ENCODE measurements at places on chromosomes 4 and X.

DNA sequence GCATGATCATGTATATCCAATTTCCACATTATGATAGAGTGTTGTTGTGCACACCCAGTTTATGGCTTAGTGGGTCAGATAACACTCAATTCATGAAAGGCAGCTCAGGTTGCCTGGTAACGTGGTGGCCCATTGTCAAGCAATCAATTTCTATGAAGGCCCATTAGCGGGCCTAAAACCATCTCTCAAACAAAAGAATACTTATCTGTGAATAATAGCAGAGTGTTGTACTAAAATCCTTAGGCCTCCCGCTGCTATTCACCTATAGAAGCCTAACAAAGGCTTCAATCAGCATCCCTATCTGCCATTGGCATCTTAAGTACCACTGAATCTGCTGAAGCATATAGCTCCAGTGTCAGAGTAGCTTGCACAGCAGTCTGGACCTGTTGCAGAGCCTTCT lies 849.6 kb upstream of the POU3F4 start:
- DNase-seq = no peak

DNA sequence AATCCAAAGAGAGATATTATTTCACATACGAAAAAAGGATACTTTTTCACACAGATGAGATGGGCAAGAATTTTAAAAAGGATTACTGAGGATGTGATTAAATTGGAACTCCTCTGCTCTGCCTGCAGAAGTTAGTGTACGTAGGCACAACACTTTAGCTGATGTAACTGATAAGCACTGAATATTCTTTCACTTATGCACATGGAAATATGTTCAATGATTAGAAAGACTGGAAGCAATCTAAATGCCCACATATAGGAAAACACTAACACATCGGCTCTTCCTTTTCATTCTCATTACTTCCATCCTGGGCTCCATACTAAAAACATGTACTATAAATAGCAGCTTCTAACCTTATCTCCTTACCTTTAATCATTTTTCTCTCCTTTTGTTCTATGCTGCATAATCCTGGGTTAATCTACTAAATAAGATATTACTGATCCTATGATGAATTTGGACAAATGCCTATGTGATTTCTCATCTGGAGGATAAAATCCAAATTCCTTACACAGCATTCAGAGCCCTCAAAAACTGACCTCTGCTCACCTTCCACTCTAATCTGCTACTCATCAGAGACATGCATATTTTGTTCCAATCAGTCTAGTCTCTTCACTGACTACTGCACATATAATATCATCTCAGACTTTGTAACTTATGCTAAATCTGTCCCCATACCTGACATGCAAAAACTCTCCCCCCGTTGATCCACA lies 197.8 kb downstream of the PDGFC start:
- no peak for DNase-seq

DNA sequence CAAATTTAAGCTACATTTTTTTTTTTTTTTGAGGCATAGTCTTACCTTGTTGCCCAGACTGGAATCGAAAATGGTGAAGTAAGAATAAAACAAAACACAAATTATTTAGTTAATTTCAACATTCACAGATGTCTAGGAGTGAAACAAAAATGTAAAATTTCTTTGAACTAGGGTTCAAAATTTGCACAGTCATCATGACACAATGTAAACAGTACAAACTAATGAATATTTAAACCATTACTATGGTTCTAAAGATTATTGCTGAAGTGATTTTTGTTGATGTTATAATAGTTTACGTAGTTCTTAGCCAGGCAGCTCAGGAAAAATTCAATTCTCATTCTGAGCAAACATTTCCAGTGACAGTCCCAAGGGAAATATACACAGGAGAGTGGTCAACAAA lies 633.1 kb downstream of the GRXCR1 start:
- no peak for DNase-seq

- DNase-seq = no peak
These were observed 152.0 kb upstream of the FTHL17 start for GRCh38 chrX:31223817-31224216.

- no peak for DNase-seq
These were observed 300.2 kb downstream of the PCDH7 start for GRCh38 chr4:31020363-31020762.

GRCh38 chr4:151855747-151856146 lies 94.9 kb upstream of the GATB start:
- no peak for DNase-seq

DNA sequence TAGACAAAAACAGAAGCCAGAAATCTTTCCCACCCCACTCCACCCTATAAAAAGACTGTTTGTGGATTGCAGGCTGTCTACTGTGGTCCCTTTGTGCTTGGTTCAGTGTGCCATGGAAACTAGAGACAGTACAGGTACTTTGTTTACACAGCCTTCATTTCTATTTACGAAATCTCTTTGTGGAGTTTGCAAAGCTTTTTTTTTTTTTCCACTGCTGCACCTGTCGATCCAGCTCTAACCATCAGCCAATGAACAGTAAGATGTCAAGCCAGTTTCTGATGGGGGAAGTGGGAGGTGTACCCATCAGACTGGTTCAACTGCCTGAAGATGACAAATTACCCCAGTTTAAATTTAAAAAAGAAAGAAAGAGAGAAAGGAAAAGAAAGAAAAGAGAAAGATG lies 20.2 kb upstream of the LRBA start:
- no peak for DNase-seq

- DNase-seq = no peak
These were observed 13.9 kb upstream of the SLC7A11 start for GRCh38 chr4:138255917-138256597.

DNA sequence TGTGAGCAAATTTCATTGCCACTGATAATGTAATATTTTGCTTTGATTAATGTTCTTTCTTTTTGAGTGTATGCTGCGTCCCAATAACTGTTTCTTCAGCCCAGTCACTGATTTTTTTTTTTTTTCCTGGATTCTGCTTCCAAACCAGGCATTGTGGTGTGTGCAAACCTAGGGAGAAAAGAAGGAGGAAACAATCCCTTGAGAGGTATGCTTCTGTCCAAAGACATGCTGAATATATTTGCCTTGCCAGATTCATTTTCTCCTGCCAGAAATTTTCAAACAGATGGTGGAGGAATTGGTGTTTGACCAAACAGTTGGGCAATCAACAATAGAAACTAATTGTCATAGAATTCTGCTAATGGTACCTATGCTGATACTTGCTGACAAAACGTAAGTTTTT lies 753.6 kb downstream of the RPA4 start:
- no peak for DNase-seq

- DNase-seq = no peak
These were observed 41.9 kb upstream of the PDHA2 start for GRCh38 chr4:95798003-95798402.

DNA sequence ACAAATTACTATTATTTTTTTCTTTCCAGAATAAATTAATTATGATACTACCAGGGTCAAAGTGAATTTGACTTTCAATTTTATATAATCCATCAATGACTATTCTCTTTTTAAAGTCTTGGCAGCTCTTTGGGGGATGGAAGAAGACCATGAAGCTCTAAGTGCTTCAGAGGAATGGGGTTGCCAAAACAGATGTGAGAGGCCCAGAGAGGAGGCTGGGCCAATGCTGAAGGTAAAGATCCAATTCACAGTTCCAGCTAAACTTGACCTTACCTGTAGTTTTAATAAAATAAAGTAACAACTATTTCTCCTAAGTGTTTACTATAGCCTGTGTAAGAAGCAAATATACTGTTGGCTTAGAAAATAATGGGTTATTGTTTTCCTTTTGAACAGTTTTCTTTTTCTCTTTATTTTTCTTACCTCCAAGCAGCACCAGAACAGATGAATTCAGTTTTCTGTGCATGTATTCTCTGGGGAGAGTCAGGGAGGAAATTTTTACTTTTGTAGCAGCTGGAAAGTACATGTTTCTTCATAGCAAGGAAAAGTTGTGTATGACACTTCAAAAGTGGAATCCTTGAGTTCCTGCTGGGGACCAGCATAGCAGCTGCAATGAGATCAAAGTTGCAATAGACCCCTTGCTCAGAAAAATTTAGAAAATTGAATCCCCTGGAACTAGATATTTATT lies 104.9 kb downstream of the CEP44 start:
- DNase-seq = no peak

Measured in cerebellar nuclear complex (tissue), 1 donor.